ENCODE measurements at places on chromosomes 11 and 22.

DNA sequence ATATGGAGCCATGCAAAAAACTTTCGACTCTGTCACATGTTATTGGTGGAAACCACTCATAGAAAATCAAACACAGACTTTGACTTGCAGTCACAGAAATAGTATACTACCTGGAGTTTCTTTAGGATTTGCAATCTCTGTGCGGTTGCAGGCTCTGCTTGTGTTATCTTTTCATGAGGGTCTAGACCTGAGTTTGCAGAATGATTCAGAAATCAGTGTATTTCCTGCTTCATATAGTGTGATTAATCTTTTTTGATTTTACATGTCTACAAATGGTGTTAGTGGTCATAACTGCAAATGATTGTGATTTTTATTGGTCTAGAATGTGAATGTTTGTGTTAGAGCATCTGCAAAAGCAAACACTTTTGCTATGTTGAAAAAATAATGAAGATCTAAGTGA is 690.2 kb downstream of the NTM start:
- no peak for DNase-seq

DNA sequence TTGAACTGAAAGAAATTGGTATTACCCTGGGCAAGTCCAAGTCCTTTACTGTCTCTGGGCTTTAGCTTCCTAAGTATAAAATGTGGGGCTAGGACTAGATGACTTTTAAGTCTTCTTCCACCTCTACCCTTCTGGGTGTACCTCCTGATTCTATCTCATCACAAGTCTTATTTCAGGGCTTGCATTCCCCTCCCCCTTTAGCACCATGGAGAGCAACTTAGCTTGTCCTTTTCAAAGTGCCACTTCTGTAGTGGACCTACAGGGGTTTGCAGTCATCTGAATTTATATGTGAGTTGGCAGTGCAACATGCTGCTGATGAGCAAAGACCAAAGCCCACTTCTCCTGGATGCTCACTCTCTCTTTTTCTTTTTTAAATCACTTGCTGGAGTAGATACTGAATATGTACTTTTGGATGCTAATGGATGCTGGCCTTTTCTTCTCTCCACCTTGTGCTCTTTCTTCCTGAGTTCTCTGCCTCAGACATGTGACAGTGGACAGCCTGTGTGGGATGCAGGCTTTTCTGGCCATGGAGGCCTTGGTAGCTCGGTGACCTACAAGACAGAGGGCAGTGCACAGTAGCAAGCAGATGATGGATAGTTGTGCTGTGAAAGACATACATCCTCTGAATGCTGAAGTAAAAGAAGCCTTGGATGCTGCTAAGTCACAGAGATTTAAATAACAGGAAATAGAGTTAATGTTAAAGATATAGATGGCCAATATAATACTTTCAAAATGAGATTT is 185.0 kb downstream of the NELL1 start:
- DNase-seq, result no peak

DNA sequence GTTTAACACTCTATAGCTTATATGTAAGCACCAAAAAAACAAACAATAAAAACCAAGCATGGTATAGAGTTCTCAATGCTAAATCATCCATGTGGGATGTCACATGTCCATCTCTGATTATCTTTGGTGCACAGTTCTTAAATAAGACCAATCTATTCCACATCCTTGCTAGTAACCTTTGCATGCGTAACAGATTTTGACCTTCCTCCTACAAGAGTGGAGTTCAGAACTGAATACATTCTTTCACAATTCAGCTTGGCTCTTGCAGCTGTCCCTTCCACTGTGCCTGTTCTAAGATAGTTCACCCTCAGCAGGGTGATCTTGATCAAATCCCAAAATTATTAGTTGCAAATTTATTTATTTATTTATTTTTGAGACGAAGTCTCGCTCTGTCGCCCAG is 21.1 kb downstream of the PRR14L start:
- no peak for DNase-seq

DNA sequence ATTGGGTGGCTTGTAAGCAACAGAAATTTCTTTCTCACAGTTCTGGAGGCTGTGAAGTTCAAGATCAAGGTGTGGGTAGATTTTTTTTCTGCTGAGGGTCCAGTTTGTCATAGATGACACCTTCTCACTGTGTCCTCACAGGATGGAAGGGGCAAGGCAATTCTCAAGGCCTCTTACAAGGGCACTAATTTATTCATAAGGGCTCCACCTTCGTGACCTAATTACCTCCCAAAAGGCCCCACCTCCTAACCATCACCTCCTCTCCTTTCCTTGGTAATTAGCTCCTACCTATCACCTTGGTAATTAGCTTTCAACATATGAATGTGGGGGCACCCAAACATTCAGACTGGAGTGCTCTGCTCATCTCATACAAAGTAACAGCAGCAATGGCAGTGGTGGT is 92.3 kb upstream of the CD44 start:
- no peak for DNase-seq

GRCh38 chr11:45801723-45802315 is 3.1 kb upstream of the SLC35C1 start:
- DNase-seq, result no peak

DNA sequence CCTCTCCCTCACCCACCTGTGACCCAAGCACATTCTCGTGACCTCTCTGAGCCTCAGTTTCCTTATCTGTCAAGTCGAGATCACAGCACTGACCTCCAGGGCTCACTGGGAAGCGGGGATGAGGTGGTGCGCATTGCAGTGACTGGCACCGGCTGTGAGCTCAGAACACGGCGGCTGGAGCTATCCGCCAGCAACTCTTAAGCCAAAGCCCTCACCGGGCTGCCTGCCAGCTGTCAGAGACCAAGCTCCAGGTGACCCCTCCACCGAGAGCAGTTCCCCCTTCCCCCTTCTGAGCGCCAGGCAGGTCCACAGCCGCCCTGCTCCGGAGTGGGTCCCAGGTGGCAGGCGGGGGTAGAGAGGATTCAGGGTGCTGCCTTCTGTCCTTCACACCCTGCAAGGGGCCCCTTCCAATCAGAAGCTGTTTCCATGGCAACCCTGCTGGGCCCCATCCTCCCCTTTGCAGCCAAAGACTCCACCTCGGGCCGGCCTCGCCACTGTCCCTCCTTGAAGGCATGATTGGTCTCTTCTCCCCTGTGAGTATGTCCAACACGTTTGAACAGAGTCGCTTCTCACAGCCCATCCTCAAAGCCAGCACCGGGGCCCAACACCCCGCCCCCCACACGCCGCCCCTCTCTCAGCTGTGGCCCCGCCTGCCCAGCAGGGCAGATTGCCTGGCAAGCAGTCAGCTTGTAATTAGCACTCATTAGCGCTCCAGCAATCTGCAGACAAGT is 98.7 kb downstream of the WNT7B start:
- no peak for DNase-seq

DNA sequence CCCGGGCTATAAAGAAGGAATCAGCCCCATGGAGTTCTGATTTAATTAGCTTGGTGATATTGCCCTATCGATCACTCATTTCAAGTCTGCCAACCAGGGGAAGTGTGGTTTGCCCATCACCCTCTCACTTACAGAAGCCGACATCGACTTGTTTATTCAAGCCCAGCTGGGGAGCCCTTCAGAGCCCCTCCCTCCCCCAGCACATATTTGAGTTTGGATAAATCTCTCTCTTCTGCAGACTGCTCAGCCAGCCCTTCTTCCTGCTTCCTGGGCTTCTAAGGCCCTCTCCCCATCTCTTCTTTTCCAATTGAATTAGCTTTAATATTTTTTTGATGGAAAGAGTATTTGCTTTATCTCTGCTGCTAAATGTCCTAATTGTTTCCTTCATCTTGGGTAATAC is 299.0 kb downstream of the MIAT start:
- no peak for DNase-seq

GRCh38 chr22:43535336-43535735 is 123.5 kb downstream of the MPPED1 start:
- no peak for DNase-seq

DNA sequence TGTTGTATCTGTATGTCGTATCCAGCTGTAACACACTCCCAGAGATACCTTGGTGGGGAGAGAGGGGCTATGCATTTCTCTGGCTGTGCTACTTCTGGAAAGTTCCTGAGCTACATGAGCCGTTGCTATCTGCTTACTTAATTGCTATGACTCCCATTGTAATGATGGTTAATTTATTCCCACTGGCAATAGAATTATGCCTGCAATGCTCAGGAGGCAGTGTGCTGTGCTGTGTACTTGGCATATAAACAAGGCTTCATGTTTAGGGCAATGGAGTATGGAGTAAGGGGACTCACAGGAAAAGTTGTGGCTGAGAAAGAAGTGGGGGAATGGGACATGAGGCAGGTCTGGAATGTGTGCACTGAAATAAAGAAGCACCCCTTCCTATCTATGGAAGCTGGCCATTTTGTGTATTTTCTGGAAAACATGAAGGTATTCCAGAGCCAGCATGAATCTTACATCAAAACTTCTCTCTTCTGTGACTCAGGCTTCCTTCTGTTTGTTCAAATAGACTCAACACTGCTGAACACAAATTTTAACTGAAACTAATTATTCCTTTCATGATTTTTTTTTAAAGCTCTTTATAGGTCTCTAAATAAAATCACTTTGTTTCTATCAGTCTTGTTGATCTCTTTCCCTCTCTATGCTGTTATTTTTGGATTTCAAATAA is 40.6 kb downstream of the CD44 start:
- DNase-seq, result no peak

GRCh38 chr11:57801183-57801485 is 39.5 kb downstream of the CTNND1 start:
- no peak for DNase-seq

DNA sequence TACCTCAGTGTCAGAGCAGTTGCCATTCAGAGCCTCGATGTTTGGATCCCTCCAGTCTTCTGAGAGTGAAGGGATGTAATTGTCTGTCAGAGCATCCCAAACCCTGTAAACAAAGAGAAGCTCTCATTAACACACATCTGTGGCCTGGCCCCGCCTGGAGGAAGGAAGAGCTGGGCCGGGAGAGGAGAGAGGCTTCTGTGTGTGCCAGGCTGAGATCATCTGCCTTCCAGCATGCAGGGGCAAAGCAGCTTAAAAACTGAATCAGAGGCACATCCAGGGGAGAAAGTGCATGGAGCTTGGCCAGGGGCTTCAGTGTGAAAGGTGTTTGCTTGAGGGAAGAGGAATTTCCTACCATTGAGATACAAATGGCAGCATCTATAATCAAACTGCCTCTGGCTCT is 14.5 kb downstream of the FEZ1 start:
- DNase-seq, result no peak

- no peak for DNase-seq
These were observed 16.2 kb downstream of the PAAF1 start for GRCh38 chr11:73893041-73893440.

DNA sequence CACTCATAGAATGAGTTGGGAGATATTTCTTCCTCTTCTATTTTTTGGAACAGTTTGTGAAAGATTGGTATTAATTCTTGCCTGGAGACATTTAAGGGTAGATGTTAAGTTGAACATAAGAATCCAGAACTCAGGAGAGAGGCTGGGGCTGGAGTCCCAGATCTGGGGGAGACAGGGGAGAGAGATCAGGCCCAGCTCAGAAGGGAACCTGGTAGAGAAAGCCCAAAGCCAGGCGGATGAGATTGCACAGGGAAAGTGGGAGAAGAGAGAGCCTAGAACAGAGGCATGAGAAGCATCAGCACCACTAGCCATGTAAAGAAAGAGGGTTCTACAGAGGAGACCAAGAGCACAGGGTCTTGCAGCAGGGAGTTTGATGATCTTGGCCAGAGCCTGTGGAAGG is 13.0 kb upstream of the GNAZ start:
- DNase-seq, result no peak

DNA sequence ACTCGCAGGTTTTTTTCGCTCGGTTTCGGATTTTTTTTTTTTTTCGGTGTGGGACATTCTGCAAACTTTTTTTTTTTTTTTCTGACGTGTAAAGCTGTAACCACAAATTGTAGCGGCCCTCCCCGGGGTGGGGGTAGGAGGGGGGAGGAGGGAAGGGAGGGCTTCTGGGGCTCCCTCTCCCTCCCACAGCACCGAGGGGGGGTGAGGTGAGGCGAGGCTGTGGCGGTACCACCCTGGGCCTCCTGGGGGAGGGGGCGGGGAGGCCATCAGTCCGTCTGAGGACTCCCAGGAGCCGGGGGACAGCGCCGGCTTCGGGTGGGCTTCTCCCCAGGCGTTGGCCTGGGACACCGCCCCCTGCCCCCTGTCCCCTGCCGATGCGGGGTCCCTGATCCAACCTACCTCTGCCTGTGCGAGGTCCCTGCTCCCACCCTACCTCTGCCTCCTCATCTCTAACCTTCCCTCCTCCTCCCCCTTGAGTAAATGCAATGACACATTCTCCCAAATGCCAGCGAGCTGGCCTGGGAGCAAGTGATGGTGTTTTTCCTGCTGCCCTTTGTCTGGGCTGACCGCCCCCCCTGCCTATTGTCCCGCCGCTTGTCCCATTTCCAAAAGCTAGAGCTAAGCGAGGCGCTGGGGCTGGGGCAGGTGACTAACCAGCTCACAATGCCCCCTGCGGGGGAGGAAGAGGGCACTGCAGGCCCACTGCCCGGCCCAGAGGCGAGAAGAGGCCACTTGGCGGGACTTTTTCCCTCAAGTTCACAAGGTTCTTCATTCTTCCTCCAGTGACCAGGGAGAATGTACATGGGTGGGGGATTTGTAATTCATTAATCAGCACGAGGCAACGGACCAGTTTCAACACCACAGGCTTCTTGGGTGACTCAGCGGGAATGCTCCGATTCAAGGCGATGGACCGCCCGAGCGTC is 511 bp upstream of the CLCF1 start:
- DNase-seq, result no peak

- DNase-seq, result no peak
These were observed 18.3 kb downstream of the ELF5 start for GRCh38 chr11:34495239-34495723.

DNA sequence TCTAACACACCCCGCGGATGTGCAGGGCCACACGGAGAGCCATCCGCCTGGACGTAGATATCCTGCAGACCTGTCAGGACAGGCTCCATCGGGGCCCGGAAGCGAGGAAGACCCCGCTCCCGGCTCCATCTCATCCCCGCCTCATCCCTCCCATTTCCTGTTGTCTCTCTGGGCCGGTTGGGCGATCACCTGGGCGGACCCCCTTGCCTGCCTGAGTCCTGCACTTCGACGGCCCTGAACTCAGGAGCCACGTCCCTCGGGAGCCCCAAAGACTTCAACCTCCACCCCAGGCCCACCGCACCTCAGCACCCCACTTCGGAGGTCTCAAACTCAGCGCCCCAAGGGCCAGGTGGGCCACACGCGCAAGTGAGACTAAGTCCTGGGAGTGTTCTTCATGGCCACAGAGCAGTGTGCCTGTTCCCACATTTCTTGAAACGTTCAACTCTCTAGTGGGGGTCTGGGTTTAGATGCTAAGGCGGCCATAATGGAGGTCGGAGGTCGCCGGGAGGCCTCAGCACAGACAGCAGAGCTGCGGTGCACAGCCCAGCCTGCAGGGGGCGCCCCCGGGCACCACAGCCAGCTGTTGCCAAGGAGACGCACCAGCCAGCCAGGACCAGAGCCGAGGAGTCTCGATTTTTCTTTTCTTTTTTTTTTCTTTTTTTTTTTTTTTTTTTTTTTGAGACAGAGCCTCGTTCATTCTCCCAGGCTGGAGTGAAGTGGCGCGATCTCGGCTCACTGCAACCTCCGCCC is 26.0 kb upstream of the FADD start:
- DNase-seq, result no peak

GRCh38 chr22:19398206-19398605 is 33.3 kb downstream of the HIRA start:
- no peak for DNase-seq
